Stimulated activated CD8-positive, alpha-beta memory T cell treated with anti-CD3 and anti-CD28 coated beads, Interleukin-4, amount 100 ng/mL, for 4 hours (primary cell): ENCODE measurements at places on chromosomes 2 and 18.

DNA sequence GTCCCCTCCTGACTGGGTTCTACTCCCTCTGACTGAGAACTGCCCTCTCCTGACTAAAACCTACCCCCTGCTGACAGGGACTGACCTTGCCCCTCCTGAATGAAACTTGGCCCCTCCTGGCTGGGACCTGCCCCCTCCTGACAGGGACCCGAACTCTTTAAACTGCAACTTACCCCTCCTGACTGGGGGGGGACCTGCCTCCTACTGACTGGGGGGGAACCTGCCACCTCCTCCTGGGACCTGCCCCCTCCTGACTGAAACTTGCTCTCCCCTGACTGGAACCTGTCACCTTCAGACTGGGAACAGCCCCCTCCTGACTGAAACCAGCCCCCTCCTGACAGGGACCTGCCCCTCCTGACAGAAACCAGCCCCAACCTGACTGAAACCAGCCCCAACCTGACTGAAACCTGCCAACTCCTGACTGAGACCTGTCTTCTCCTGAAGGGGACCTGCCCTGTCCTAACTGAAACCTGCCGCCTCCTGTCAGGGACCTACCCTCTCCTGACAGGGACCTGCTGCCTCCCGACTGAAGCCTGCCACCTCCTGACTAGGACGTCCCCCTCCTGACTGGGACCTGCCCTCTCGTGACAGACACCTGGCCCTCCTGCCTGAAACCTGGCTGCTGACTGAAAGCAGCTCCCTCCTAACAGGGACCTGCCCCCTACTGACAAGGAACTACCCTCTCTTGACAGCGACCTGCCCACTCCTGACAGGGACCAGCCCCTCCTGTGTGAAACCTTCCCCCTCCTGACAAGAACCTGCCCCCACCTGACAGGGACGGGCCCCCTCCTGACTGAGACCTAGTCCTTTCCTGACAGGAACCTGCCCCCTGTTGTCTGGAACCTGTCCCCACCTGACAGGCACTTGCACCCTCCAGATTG is 87.1 kb downstream of the PXDN start:
- DNase-seq: no peak

- no peak for DNase-seq
Observed at GRCh38 chr2:134324947-134325346, 71.1 kb downstream of the MGAT5 start.

DNA sequence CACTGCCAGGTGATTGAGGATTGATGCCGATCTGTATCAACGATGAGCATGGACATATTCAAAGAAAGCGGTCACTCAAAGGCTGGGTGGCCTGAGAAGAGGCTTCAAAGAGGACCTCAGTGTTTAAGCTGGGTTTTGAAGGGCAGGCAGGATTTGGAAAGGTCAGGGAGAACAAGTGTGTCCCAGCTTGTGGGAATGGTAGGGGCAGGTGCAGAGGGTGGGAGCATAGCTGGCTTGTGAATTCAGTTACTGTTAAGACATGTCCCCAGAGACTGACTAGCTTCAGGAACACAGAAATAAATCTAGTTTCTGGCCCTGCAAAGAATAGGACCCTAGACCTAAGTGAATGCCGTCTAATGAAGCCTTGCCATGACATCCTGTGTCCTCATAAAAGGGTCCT is 363.4 kb downstream of the CLIP4 start:
- no peak for DNase-seq

- DNase-seq: no peak
Observed at GRCh38 chr2:2765839-2766495, 434.9 kb upstream of the MYT1L start.

DNA sequence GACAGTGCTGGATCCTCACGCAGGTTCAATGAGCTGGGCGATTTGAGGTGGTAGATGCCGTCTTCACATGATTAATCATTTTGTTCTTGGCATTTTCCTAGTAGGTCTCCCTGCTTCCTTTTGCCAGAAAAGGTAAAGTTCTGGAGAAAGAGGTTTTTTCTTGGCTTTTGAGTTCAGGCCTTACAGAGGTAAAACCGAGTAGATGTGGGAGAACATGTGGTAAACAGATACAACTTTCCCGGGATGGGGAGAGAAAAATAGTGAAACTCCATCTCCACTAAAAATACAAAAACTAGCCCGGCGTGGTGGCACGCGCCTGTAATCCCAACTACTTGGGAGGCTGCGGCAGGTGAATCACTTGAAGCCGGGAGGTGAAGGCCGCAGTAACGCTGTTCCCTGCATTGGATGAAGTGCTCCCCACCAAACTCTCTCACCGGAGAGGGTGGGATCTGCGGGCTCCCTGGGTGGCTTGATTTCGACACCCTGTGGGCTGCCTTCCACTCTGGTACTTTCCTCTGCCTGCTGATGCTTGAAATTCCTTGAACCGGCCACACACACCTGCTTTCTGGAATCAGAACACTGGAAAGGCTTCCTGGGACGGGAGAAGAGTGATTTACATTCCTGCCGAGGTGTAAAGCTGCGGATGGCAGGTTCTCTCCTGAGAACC is 88.8 kb downstream of the ACTR3 start:
- no peak for DNase-seq

GRCh38 chr18:11369556-11369955 is 220.2 kb upstream of the PIEZO2 start:
- DNase-seq: no peak
